Stimulated activated CD4-positive, alpha-beta T cell treated with anti-CD3 and anti-CD28 coated beads, Interleukin-4, amount 100 ng/mL, for 1 hour (primary cell): ENCODE measurements at places on chromosomes 7 and 10.
A peak's percentile ranks its signal among the peaks of the same experiment; 100 is the strongest.

GRCh38 chr7:5428478-5429252, 5.0 kb upstream of the TNRC18 start:
- no peak for DNase-seq

DNA sequence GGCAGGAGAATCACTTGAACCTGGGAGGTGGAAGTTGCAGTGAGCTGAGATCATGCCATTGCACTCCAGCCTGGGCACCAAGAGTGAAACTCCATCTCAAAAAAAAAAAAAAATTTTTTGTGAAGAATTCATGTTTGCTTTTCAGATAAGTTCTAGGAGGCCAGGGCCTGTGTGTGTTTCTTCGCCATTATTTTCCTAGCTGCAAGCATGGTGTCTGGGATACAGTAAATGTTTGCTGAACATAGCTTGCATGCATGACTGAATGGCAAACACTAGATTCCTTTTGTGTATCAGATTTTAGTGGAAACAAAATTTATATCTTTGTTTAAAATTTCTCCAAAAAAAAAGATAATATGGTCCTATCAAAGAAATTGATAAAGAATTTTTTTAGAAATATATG, 9.7 kb upstream of the MACC1 start:
- no peak for DNase-seq

- DNase-seq = peak; percentile 5
Measured at GRCh38 chr10:94403380-94404213, 1.3 kb downstream of the TBC1D12 start.

DNA sequence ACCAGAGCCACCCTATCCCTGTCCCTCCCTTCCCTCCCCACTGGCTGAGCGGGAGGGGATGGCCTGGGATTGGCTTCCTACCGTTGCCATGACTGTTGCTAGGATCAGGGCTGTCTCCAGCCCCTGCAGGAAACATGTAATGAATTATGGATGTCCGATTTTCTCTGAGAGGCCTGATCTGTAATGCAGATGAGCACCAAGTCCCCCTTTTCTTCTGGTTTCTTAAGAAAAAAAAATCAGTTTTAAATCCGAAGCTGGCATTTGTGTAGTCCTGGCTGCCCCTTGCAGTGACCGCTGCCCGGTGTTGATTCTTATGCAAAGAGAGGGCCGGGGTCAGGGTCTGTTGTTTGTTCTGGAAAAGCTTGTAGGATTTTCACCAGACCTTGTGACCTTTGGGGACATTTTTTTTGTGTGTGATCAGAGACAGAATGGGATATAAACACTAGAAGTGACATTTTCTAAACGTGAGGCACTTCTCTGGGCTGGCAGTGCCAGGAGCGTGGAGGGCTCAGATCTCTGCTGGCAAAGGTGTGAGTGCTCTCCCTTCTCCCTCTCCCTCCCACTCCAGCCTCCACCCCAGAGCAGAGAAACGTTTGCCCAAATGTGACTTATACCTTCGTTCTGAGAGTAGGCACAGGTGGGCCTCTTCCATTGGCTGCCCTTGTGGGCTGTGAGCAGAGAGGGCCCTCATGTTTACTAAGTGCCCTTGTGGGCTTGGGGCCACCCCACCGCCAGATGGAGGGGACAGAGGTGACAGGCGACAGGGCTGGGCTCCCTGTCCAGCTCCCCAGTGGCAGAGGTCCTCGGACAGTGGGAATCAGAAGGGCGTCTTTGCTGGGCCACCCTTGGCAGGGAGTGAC, 127.5 kb downstream of the DNAJB6 start:
- DNase-seq = no peak

- DNase-seq = no peak
Measured at GRCh38 chr7:143227806-143228205, 6.0 kb downstream of the TAS2R40 start.

DNA sequence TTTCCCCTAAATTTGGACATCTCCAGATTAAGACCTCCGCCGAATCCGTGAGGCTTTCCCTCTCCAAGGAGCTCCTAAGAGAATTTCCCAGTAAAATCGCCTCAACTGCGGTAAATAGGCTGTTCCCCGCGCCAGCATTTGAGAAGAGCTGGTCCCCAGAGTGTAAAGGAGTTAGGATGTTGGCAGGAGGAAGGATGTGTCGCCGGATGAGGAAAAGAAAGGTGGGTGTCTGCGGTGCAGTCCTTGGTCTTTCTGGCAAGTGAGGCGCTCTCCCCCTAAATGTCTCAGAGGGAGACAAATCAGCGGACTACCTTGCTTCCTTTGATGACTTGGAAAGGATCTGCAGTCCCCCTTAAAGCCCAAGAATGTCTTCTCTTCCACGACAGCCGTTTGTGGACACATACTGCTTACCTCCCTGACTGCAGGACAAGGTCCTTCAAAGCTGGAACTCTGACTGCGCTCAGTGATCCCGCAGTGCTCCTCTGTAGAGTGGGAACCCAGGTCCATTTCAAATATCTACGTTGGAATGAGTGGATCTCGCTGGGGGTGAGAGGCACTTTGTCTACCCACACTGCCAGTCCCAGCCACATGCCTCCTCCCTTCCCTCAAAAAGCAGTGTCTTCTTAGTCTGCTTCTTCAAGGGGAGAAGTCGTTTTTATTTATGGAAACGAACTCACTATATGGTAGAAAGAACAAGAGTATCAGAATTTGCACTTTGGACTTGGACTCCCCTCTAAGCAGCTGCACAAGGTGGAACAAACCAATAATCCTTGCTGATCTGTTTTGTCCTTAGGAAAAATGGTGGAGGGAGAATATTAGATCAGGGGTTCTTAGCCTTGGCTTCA, 1.1 kb upstream of the DLG5 start:
- DNase-seq = no peak
